IPS DF 6.9 (cell line): ENCODE measurements at places on chromosomes 3 and 15.

DNA sequence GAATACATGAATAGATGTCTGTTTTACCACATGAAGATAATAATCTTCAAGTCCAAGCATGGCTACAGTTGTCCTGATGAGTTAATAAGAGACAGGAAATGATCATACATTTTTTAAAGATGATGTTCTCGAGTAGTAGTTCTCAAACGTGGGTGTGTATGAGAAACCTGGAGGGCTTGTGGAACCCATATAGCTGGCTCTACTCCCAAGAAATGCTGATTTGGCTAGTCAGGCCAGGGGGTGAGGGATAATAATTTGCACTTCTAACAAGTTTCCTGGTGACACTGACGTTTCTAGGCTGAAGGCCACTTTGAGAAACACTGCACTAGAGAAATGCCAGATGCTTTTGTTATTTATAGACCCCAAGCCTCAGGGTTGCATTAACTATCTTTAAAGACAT is 37.0 kb downstream of the ROPN1B start:
- no peak for DNase-seq

DNA sequence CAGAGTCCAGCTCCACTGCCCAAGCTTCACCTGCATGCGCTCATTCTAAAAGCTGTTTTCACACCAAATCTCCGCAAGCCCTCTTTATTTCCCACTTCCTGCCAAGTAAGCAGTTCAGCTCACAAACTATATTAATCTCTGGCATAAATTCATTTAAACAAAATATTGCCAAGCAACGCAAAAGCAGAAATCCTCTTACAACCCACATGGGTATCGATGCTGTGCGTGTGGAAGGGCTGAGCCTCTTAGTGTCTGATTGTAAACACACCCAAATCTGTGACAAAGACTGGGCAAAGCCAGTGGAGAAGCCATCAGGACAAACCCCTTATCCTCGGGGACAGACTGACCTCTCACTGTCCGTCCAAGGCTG is 124.3 kb upstream of the ATP2B2 start:
- DNase-seq = no peak

DNA sequence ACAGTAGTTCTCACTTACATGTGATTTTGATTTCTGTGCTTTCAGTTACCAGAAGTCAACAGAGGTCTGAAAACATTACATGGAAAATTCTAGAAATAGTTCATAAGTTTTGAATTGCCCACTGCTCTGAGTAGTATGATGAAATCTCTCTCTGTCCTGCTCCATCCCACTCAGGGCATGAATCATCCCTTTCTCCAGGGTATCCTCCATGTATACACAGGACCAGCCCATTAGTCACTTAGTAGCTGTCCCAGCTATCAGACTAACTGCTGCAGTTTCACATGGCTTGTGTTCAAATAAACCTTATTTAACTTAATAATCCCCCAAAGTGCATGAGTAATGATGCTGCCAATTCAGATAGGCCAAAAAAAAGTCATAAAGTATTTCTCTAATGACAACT is 38.6 kb downstream of the EPHA3 start:
- DNase-seq = no peak

GRCh38 chr3:126440709-126440995 is 35.0 kb downstream of the ZXDC start:
- no peak for DNase-seq

DNA sequence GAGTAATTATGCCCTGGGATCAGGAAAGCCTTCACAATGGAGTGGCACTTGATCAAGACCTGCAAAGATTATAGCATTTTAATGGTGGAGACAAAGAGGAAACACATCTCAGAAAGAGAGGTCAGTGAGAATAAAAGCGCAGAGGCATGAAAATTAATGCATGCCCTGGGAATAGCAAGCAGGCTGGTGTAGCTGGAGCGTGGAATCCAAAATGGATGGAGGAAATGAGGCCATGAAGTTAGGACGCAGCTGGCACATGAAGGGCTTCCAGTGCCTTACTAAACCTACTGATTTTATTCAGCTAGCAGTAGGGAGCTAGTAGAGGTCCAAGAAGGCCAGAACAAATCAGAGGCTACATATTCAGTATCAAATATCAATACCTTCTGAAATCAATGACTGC is 38.1 kb downstream of the TMEM212 start:
- no peak for DNase-seq

DNA sequence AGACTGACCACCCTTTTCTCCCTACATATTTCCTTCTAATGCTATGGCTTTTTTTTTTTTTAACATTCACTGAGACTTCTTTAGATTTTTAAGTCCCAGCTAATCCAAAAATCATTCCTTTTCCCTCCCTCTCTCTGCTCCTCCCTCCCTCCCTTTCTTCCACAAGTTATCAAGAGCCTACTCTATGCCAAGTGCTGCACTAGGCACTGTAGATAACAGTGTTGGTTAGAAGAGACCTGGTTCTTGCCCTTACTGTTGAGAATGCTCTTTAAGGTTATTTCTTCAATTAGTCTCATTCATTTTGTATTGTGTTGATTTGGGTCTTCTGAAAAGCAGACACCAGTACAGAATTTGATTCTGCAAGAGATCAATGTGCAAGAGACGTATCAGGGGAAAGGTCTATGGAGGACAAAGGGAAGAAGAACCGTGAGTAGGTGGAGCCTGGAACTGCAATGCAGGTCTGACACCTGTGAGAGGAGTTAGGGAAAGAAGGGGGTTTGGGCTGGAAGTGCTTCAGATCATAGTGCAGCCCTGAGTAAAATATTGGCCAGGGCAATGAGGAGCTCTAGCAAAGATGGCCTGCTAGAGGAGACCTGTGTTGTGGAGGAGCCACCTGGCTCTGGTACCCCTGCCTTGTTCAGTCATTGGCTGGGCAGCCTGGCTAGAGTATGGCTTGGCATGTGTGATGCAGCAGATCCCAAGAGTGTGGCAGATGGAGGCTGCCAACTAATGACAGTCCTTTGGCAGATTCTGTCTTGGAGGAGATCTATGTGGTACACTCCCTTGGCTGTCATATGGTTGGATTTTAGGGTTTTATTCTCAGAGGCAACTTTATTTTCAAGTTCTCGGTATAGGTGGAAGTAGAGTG is 9.7 kb upstream of the PCOLCE2 start:
- no peak for DNase-seq

DNA sequence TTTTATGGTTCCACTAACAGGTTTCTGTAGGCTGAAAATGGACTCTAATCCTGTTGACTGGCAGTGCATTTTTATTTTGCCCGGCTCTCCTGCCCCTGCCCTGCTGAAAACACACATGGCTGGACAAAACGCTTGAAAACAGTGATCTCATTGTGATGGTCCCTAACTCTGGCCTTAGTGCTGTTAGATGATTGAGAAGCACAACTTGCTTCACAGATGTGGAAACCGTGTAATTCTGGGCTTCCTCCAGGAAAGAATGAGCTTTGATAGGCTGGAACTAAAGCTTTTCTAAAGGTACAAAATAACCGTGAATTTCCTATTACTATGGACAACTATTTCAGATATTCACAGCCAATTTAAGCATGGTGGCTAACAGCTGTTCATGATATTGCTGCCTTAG is 121.4 kb downstream of the VGLL3 start:
- no peak for DNase-seq

- no peak for DNase-seq
These were observed 261.2 kb upstream of the DNAJC19 start for GRCh38 chr3:181250714-181251113.

GRCh38 chr3:52007291-52007690 is 11.6 kb upstream of the RPL29 start:
- no peak for DNase-seq

DNA sequence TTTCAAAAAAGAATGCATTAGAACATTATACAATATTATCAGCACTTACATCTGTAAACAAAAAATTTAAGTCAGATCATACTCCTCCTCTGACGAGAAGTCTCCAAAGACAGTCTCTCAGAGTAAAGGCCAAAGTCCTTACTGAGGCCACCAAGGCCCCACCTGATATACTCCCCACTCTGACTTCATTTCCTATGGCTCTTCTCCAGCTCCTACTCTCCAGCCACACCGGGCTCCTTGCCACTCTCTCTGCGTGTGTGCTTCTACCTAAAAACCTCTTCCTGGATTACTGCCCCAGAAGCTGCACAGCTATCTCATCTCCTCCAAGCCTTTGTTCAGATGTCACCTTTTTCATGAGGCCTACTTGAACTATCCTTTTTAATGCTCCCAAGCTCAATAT is 5.0 kb downstream of the DCP1A start:
- DNase-seq = no peak

GRCh38 chr15:93948726-93949125 is 282.6 kb upstream of the MCTP2 start:
- DNase-seq = no peak

GRCh38 chr3:177830411-177830849 is 633.1 kb upstream of the TBL1XR1 start:
- no peak for DNase-seq

GRCh38 chr3:169510693-169511010 is 152.9 kb downstream of the MECOM start:
- DNase-seq = no peak

DNA sequence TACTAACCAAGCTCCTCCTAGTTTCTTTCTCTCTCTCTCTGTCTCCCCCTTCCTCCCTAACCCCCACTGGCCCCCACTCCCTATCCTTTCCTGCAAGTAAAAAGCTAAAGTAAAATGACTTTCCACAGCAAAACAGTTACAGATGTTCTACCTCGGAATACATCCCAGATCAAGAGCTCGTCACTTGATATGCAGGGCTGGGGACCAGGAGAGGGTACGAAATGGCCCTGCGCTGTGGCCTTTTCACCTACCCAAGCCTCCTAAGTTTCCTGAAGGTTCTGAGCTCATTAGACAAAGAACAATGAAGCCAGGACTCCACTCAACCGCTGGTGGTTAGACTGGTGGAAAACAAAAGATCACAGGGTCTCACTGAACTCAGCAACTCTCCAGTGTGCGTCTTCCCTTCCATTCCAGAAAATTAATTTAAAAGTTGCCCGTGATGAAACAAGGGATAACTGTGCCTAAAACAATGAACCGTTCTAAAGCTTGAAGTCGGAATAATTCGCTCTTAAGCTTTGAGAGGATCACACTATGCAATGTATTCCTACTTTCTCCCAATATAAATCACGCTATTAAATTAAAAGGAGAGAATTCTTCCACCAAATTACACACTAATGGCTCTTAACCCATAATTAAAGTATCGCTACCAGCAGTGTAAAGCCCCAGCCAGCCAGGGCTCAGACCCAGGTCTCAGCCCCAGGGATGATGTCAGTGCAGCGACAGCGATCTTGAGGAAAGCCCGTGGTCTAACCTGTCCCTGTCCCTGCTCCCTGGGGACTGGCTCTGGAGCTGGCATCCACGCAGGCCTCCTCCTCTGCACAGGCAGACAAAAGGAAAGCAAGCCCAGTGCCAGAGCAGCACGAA is 5.0 kb downstream of the VGLL4 start:
- no peak for DNase-seq

DNA sequence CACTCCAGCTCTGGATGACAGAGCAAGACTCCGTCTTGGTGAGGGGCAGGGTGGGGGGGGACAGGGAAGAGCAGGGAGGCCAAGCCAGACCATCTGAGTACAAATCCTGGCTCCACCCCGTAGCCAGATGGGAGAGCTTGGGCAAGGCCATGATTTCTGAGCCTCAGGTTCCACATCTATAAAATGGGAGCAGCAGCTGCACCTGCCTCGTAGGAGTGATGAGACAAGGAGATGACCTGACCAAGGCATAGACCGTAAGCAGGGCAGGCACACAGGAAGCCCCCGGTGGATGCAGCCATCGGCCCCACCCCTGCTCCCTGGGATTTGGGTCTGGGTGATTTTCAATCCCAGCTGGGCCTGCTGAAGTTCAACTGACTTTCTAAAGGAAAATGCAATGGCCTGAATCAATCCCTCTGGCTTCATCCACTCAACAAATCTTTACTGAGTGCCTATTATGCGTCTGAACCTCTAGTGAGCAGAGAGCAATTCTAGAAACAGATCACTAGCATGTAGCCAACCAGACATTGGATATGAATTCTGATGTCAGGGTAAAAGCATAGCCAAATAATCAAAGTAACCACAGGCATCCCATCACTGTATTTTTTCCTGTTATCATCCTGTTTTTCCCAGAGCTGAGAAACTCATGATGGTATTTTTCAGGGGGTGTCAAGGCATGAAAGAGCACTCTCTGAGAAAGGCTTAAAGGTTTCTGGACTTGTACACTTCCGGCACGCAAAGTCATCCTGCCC is 141.2 kb downstream of the NUP210 start:
- no peak for DNase-seq

- DNase-seq = no peak
These were observed 47.7 kb downstream of the UMPS start for GRCh38 chr3:124777762-124778470.

DNA sequence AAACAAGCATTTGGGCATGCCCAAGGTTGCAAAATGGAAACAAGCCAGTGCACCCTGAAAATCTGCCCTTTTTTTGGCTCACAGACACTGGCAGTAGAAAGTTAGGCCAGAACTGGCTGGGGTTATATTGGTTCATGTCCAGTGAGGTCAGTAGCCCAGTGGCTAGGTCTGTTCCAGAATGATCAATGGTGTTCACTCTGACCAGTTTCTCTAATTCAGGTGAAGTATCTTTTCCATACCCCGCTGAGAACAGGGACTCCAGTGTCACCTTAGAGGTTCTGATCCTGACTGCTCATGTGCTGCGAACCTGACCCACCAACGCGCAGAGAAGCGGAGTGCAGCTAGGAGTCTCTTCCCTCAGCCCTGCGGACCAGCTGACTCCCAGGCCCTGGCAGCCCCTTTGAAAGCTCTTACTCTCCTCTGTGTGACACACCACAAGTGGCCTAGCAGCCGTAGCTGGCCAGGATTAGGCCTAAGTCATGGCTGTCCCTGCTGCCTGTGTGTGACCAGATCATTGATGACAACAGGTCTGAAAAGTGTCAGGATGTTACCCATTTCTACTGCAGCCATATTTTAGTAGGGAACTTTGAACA is 123.5 kb downstream of the GHSR start:
- DNase-seq = no peak

GRCh38 chr3:105523501-105523900 is 156.8 kb downstream of the ALCAM start:
- DNase-seq = no peak
